AML-193 (cell line): ENCODE measurements at places on chromosomes 6 and 20.

DNA sequence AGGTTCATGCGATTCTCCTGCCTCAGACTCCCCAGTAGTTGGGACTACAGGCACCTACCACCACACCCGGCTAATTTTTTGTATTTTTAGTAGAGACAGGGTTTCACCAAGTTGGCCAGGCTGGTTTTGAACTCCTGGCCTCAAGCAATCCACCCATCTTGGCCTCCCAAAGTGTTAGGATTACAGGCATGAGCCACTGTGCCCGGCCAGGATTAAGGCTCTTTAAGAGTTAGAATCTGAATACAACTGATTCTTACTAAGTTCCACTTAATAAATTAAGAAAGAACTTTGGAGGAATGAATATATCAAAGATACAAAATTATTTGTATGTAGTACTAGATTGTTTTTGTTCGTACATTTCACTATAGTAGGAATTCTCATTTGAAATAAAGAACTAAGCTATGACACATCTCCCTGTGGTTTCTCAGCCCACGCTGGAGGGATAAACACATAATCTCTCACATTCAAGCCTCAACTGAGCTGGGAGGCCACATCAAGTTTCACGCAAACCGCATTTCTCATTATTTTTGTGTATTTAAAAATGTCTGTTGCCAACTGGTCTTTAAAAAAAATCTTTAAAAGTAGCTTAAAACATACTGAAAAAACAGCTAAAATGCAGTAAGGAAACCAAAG is 34.2 kb downstream of the DTNBP1 start:
- DNase-seq, result peak; percentile 13

GRCh38 chr6:150729188-150729748 is 129.6 kb downstream of the PLEKHG1 start:
- DNase-seq, result no peak

DNA sequence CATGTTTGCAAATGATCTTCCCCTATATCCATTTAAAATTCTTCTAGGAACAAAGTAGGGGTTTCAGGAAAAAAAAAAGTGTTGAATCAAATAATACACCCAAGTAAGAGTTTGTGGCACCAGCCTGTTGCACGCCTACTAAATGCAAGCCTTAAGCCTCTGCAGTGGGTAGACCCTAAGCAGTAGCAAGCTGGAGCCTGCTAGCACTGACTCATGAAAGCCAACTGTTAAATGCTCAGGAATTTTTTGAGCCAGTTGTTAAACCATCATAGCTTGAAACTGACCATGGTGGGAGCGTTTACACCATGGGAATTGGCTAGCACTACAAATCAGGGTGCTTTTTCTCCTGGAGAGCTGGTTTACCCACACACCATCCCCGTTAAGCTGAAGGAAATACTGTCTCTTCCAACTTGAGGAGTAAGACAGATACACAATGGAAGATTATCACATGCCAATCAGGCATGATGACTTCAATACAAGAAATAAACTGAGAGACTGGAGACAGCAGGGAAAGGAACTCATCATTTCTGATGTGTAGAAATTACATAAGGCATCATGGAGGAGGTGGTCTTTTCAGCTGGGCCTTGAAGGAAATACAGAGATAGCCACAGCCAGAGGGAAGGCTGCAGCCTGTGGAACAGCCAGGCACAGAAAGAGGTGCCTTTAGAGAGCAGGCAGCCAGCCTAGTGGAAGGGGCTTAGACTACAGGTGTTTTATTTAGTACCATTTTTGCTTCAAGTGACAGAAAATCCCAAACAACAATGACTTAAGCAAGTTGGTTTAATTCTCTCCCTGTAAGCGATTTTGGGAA is 110.8 kb downstream of the SNX5 start:
- DNase-seq, result no peak

DNA sequence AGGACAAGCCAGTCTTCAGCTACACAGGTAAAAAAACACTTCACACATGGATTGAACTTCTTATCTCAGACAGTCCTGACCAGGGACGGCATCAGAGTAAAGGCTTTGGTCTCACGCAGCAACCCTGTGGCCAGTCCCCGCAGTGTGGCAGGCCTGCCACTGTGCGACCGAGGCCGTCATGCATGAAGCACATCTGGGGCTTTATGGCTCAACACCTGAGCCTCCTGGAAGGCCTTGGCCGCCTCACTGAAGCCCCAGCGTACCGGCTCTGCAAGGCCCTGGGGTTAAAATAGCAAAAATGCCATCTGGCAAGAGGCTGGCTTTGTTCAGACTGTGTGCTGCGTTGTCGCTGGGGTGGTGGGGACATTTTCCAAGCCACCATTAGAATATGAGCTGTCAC is 32.8 kb downstream of the TBC1D7 start:
- no peak for DNase-seq

GRCh38 chr6:45818655-45819054 is 197.0 kb downstream of the CLIC5 start:
- no peak for DNase-seq

DNA sequence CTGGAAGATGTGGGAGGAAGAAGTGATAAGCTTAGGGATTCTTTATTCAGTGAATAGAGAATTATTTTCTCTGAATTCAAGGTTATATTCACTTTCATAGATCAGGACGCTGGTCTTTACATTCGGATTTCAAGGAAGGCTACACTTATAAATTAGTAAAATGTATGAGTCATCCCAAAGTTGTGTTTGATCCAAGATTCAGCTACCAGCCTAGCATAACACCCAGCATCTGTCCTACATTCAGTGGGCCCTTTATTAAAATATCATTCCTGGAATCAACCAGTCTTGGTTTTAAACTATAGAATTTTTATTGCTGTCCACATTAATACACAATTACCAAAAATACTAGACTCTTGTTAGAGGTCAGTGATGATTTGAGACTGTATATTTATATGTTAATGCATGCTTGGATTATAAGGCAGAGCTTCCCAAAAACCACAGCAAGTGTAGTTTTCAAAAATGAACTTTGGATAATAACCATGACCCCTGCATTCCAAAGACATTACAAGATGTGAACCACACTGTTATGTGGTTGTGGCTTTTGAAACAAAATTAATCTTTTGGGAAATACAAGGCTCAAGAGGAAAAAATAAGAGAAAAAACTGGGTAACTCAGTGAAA is 210.7 kb upstream of the CNR1 start:
- no peak for DNase-seq

DNA sequence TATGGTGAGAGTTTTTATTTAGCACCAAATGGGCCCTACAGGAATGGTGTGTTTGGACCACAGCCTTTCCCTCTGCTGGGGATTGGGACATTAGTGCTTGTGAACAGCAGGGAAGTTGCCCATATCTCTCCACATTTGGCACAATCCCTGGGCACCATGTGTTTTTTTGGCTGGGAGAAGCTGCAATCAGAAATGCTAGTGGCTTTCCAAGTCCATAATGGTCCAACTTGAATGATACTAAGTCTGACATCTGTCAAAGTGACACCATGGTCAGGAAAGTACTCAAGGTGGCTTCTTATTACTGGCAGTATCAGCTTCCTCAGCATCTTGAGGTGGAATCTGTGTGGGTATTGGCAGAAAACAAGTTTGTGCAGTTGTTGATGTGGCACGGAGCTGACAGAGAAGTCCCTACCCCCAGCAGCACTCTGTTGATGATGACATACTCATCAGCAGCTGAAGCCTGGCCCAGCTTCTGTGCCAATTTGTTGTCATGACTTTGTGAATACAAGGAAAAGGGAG is 53.0 kb downstream of the SASH1 start:
- no peak for DNase-seq

GRCh38 chr6:26445934-26446667 is 5.8 kb downstream of the BTN3A3 start:
- no peak for DNase-seq

DNA sequence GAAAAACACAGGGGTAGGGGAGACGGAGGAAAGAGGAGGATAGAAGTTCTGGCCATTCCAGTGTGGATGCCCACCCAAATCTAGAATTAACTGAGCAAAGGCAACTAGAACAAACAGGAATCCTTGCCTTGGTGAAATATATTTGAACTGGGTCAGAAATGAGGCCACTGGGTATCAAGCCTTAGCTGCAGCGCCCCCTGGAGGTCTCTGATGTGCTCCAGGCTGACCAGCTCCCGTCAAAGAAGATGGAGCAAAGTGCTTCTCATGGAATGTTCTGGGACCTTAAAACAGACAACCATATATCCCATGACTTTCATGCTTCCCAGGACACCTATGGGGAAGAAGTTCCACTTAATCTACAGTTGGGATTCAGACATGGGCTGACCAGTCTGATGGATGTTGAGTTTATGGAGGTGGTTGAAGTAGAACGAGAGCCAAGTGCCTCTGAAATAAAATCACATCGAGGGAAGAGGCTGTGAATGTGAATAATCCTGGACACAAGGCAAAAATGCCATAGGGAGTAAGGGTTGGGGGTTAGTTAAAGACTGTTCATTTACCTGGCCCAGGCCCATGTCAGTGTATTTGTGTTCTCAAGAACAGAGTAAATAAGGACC is 50.4 kb downstream of the HLA-DPB1 start:
- peak; percentile 74 for DNase-seq

DNA sequence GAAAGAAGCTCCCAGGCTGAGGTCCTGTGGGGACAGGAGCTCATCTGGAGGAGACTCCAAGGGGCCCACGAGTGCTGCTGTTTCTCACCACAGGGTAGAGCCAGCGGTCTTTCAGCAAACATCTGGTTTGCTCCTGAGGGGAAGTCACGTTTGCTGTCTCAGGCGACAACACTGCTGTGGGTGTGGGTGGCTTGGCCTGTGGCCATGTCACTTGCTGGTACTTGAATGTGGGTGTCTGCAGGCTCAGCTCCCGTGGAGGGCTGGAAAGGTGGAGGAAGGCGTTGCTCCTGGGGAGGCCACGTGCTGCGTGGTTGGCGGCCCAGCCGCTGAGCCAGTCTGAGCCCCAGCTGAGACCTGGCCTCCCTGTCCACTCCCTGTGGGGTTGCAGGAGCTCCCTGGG is 52.8 kb upstream of the MPC1 start:
- peak; percentile 4 for DNase-seq

- peak; percentile 65 for DNase-seq
Measured at GRCh38 chr6:99611148-99611547, 4.5 kb downstream of the PRDM13 start.

DNA sequence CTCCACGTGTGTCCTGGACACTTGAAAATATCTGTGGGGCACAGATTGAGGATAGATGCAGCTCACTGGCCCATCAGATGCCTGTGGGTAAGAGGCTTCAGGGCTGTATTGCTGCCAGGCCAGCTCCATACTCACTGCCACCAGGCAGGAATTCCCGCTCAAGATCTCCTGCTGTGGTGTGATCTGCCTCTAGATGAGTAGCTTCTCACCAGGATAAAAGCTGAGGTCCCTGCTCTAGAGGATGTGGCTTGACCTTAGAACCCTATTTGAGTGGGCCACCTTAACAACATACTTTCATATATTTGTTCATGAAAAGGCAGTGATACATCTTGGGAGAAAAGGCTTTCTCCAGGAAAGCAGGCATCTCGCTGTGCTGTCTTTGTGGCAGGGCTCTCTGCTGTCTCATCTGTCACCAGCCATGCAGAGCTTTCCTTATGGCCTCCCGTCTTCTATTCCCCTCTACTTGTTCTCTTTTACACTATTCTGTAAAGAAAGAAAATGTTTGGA is 165.7 kb upstream of the RNF217 start:
- DNase-seq, result no peak

- DNase-seq, result no peak
Measured at GRCh38 chr20:62916703-62917476, 9.4 kb downstream of the DIDO1 start.

DNA sequence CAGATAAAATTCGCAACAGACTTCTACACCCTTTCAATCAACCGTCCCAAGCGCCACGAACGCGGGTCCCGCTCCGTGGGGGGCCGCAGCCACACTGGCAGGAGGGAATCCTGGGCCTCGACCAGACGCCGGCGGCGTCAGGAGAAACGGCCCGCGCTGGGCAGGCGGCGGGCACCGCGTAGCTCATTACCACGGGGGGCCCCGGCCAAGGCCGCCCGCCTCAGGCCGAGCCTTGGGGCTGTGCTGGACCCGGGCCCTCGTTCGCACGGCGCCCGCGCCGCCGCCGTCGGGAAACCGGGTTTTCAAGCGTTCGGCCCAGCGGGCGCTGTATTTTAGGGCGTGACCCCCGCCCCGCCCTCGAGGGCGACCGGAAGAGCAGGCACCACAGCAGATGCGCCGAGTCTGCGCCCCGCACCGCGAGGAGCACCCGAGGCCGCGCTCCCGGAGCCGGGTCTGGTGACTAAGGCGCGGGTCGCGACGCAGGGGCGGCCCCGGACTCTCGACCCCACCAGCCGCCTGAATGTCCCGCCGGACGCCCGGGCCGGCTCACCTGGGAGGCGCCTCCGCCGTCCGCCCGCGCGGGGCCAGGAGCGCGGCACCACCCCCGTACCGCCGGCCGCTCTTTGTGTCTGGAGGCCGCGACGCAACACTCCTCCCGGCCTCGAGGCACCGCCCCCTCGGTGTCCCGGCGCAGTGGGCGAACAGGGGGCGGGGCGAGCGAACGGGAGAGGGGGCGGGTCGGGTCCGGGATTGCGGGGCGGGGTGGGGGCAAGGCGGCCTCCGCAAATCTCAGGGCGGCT is at the start of gene NINL:
Gene NINL, minus strand, starts transcription at position 627 of the 800 bp plus-strand sequence. CDS start 58,944 bp downstream, outside the sequence.
- DNase-seq, result no peak

- DNase-seq, result no peak
Measured at GRCh38 chr20:40868551-40869217, 159.9 kb upstream of the TOP1 start.

GRCh38 chr20:61349447-61350165 is 97.5 kb downstream of the CDH4 start:
- no peak for DNase-seq

DNA sequence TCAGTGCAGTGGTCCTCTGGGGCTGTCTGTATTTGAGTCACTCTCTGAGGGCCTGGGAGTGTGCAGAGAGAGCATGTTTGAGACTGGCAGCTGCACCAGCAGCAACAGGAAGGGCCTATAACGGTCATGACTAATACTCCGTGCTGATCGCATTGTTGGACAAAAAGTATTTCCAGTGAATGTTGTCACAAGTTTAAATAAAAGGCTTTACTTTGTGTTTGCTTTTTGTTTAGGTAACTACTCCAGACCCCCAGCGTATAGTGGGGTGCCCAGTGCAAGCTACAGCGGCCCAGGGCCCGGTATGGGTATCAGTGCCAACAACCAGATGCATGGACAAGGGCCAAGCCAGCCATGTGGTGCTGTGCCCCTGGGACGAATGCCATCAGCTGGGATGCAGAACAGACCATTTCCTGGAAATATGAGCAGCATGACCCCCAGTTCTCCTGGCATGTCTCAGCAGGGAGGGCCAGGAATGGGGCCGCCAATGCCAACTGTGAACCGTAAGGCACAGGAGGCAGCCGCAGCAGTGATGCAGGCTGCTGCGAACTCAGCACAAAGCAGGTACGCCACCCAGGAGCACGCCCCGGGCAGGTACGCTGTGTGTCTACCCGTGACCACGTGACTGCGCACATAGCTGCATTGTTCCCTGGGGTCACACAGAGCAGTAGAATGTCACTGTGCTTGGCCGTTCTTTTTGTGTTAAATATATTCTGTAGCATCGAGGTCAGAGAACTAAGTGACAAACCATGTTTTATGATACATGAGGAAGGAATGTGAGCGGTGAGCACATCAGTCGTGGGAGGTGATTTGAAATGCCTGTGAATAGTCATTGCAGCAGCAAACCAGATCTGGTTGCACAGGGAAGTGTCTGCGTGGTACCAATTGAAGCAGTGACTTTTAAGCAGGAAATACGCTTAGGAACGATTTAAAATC is 174.7 kb downstream of the TMEM242 start:
- no peak for DNase-seq
